ENCODE measurements at places on chromosomes 1 and 21. TPM values are rescaled to one million over a fixed set of nuclear protein-coding genes. Genes with fewer than 3 reads are reported as not detected.

GRCh38 chr21:44749759-44750674 is 38.6 kb upstream of the TSPEAR start:
- DNase-seq: no peak

- no peak for DNase-seq
Observed at GRCh38 chr1:66546047-66546810, 12.3 kb downstream of the SGIP1 start.

- no peak for DNase-seq
Observed at GRCh38 chr1:23625459-23625858, 66.1 kb upstream of the RPL11 start.

- no peak for DNase-seq
Observed at GRCh38 chr1:233919786-233920185, 15.3 kb downstream of the SLC35F3 start.

DNA sequence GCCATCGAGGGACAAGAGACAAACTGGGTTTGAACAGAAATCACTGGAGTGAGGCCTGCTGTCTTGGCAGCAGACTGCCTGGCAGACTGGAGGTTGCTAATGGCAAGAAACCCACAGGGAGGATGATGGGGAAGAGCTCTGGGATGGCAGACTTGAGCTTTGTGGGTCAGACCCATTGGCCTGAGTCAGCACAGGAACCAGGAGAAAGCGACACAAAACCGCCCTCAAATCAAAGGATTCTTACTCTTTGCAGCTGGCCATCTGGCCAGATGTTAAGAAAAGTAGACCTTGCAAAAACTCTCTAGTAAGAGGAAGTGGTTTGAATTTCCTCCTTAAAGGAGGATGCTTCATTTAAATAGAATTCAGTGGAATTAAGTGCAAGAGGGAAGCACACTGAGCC is 195.2 kb upstream of the JUN start:
- DNase-seq: no peak

- no peak for DNase-seq
Observed at GRCh38 chr1:117541003-117541402, 64.8 kb upstream of the TENT5C start.

DNA sequence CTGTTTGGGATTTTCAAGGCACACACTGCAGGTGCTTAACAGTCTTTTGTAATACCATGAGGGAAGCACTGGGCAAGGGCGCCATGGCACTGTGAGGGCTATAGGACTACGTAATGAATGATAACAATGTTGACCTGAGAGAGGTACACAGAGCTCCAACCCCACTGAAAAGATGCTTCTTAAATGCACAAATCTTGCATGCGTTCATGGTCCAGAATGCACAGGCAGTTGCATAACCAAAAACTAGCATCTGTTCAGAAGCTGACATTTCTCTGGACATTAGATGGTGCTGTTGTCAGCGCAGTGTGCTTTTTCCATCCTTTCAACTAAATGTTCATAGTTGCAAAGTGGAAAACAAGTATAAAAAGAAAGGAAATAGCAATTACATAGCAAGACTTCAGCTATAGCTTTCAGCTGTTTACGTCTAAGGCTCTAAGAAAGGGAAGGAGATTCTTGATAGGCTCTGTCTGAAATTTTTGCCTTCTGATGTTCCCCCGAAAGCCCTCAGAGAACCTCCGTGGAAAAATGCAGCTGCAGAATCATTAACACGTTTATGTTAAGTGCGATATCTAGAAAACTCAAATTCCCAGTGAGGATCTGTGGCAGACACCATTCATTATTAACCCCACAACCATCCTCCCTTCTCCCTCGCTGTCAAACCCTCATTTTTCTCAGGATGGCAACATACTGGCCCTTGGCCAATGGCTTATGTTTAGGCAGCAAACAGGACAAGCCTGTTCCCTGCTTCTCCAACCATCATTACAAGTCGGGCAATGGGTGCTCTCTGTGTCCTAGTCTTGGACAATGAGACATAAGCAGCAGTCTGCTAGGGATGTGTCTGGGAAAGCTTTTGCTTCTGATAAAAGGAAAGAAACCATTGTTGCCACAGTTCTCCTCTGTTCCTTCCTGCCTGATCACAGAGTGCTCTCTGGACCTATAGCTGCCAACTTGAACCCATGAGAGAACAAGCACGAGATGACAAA is 8.2 kb upstream of the TARBP1 start:
- peak; percentile 32 for DNase-seq

GRCh38 chr1:80891871-80892270 is 908.9 kb upstream of the ADGRL2 start:
- DNase-seq: no peak

CNR2 gene
- 0.01 TPM for polyA plus RNA-seq

TSSK3 gene
- 0.37 TPM for polyA plus RNA-seq

DNA sequence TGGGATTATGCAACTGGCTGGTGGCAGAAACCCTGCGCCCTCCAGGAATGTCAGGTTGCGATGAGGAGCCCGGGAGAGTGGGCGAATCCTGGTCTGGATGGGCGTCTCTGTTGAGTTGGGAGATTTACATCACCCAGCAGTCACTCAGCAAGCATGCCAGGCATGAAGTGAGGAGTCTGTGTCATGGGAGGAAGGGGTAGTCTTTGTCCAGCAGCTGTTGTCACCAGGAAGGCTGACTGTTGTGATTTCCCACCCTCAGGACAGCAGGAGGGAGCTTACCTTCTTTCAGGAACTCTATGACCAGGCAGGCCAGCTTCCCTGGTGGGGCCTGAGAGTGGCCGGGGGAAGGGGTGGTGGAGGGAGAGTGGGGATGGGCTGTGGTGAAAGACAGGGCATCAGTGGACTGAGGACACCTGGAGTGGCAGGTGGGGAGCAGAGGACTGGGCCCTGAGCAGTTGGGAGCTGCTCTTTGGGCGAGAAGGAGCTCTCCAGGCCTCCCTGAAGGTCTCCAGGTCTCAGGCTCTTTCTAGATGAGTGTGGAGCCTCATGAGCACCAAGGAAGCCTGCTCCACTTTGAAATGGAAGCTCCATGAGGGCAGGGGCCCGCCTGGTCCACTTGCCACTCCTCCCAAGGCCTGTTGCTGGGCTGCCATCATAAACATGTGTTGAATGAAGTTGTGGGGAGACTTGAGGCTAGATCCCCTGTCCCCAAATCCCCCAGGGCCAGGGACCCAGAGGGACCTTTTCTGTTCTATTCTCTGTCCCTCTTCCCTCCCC is 21.3 kb upstream of the PKP1 start:
- no peak for DNase-seq

- no peak for DNase-seq
Observed at GRCh38 chr1:2073382-2074230, 23.4 kb downstream of the PRKCZ start.

FAM110D gene
- 3.7 TPM for polyA plus RNA-seq

DNA sequence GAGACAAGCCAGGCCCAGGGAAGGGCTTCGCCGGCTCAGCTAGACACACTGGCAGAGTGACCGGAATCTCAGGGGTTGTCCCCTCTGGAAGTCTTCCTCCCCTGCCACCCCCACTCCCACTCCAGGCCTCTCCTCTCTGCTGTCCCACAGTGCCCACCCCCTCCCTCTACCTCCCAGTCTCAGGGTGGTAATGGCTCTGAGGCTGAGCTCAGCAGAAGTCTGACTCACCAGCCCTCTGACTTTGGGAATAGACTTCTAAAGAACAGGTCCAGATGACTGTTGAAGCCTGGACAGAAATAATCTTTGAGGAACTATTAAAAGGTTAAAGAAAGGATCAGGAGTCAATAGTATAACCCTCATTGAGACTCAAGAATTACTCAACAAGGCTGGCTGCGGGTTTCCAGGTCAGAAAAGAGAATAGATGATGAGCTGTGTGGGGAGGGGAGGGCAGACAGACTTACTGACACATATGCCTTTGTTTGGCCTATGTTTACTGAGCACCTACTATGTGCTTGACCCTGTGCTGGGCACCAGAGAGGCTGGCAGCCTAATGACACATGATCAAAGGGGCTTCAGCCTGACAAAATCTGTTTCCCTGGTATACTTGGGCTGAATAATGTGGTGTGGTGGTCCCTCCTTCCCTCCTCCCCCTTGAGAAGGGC is 8.2 kb downstream of the HCRTR1 start:
- DNase-seq: no peak

CACNA1E gene
- 0.08 TPM for polyA plus RNA-seq

HJV gene
- 0.62 TPM for polyA plus RNA-seq

DNA sequence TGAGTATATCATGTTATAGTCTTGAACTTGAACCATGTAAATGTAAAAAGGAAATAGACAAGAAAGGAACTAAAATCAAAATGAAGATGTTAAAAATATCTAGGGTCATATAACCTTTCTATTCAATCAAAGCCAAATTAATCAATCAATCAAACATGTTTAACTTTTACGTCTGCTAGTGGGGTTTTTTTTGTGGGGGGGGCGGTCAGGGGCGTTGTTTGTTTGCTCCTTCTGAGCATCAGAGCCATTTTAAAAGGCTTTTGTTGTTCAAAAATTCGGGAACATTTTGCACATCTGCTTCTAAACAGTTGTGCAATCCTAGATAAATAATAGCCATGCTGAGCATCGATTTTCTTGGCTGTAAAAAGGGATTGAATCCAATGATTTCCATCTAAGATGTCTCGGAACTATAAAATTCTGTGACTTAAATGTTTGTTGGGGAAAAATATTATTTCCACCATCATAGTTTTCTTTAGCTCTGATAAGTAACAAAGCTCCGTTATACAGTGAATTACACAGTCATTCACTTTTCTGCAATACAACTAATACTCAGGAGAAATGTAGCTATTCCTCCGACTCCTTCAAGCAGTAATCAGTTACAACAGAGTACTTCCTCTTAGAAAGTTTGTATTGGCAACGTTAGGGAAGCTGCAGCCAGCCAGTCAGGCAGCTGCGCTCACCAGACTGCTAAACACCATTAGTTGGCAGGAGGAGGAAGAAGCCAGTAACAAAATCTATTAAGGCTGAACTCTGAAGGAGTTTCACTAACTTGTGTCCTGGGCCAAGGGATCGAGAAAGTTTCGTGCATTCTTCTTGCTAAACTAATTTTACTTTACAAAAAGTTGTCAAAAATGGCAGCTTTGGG is 2.2 kb downstream of the SPATA6 start:
- DNase-seq: peak; percentile 67

DNA sequence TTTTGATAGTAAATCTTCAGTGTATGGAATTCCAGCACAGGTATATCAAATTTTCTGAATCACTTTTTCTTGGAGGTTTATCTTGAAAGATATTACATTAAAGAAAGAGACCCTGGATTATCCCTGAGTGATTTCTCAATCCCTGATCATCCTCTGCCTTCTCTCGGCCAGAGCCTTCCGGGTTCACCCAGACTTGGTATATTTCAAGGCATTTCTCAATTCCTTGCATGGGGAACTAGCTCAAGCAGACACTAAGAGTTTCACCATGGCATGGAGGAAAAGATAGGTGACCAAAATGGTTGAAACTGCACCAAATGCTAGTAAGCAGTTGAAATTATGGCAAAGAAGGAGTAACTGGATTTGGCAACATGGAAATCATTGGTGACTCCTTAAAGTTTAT is 5.7 kb downstream of the VAMP4 start:
- no peak for DNase-seq

DNA sequence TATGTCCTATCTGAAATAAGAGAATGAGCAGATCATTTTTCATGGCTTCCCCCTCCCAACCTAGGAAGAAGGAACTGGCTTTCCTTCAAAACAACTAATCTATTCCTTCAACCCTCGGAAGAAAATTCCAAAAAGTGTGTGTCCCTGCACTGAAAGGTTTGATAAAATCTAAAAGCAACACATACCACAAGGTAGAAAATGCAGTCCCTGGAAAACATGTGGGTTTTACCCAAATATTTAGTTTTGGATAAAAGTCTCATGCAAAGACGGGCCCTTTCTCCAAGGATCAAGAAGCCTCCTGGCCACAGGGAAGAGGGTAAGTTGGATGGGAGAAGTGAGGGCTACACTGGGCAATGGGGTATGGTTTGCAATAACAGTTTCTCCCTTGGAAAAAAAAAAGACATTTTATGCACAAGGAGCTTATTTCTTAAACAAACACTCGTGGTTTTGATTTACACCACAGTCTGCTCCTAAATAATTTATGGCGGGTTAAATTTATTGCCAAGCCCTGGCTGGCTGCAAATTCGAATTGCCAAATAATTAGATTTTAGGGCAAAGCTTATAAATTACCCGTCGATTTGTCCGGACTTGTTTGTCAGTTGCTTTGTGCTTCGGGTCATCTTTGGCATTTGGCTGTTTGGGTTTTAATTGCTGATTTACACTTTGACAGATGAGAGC is 28.9 kb downstream of the ERI3 start:
- DNase-seq: no peak

DNA sequence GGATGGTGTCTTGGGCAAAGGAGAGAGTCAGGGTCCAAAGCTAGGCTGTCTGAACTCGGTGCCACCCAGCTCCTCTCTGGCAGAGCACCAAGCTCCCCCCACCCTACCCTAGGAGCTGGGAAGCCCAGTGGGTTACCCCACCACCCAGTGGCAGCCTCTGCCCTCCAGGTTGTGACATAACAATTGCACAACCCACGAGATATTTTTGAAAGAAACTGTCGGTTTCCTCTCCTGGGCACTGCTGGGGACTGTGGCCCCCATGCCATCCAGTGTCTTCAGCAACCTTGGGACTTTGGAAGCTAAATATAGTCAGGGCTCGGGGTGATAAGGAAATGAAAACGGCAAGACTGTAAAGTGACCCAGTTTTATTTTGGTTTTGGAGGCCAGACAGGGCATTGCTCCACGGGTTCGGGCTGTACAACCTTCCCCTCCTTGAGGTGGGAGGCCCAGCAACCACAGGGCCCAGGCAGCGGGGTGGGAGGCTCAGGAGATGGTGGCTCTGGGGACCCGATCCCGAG is 1.4 kb downstream of the CITED4 start:
- no peak for DNase-seq

DNA sequence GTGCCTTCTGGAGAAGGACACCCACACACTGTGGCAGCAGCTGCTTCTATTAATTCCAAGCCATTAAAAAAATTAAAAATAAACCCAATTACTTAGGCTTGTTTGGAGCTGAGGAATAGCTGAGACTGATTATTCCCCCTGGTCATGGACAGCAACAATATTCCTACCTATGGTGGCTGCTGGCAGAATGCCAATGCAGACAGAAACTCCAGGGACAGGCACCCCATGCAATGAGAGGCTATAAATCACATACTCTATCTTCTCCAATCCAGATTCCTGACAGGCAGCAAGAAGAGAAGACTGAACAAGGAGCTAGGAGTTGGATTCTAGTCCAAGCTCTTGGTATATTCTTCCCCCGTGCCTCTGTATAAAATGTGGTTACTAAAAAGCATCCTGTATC is 275.4 kb upstream of the BEND5 start:
- no peak for DNase-seq

- DNase-seq: no peak
Observed at GRCh38 chr1:242006976-242007375, 8.1 kb upstream of the MAP1LC3C start.

GRCh38 chr1:21032741-21033140 is 144.0 kb downstream of the EIF4G3 start:
- DNase-seq: no peak

- DNase-seq: no peak
Observed at GRCh38 chr1:44361478-44361877, 6.4 kb upstream of the ERI3 start.
